Spinal cord (tissue), 10 donors: ENCODE measurements at places on chromosomes 1 and 21.

DNA sequence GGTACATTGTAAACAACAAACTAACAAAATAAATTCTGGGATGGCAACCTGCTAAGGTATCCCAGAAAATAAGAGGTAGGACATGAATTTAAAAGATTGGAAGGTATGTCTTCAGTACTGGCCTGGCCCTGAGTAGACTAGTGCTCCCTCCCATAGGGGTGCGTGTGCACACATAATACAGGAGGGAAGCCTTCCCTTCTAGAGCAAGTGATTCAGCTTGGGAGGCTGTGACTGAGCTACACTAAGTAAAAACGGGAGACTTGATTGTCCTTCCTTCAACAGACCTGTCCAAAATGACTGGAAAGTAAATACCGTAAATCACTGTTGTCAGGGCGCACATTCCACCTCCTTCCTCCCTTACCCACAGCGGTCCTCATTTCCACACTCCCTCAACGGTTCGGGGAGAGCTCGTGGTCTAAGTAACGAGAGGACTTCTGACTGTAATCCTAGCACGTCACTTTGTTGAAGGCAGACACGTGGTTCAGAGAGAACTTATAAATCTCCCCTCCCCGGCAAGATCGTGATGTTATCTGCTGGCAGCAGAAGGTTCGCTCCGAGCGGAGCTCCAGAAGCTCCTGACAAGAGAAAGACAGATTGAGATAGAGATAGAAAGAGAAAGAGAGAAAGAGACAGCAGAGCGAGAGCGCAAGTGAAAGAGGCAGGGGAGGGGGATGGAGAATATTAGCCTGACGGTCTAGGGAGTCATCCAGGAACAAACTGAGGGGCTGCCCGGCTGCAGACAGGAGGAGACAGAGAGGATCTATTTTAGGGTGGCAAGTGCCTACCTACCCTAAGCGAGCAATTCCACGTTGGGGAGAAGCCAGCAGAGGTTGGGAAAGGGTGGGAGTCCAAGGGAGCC, at the start of gene TGFB2:
Gene TGFB2, plus strand, starts transcription at position 523 of the 859 bp plus-strand sequence. CDS start 1,366 bp downstream, outside the sequence.
- DNase-seq, result peak; percentile 58
- peak within 1 kb of the TSS; percentile 94 for H3K27ac ChIP-seq
- H3K4me1 ChIP-seq, result peaks cover 10% of the 10 kb centered on the region
- H3K36me3 ChIP-seq, result no peaks in the 10 kb centered on the region

DNA sequence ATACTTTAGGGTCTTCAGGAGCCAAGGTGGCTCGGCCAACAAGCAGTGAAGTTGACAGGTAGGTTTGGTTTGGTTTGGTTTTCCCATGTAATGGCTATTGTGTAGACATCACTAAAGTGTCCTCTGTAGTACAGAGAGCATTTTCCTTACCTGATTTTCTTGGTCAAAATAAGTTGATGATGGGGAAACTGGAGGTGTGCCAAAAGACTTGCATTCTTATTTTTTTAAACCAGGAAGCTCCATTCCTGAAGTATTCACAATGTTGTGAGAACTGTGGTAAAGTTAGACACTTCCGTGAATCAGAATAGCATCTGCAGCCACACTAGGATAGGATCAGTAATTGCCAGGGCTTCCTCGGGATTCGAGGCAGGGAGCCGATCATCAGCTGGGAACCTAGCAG, 2.9 kb downstream of the ZBTB37 start:
- peaks cover 10% of the 10 kb centered on the region for H3K4me1 ChIP-seq
- no peak overlapping the region for H3K27ac ChIP-seq

- peaks cover 3% of the 10 kb centered on the region for H3K27me3 ChIP-seq
- H3K4me3 ChIP-seq, result no peak overlapping the region
- no peak overlapping the region for H3K27ac ChIP-seq
- no peaks in the 10 kb centered on the region for H3K36me3 ChIP-seq
These were observed 18.3 kb downstream of the S100A11 start for GRCh38 chr1:152018537-152018936.

- peaks cover 5% of the 10 kb centered on the region for H3K4me1 ChIP-seq
- peaks cover 15% of the 10 kb centered on the region for H3K36me3 ChIP-seq
- H3K27me3 ChIP-seq, result no peaks in the 10 kb centered on the region
These were observed 112.2 kb downstream of the BRINP2 start for GRCh38 chr1:177282976-177283375.

DNA sequence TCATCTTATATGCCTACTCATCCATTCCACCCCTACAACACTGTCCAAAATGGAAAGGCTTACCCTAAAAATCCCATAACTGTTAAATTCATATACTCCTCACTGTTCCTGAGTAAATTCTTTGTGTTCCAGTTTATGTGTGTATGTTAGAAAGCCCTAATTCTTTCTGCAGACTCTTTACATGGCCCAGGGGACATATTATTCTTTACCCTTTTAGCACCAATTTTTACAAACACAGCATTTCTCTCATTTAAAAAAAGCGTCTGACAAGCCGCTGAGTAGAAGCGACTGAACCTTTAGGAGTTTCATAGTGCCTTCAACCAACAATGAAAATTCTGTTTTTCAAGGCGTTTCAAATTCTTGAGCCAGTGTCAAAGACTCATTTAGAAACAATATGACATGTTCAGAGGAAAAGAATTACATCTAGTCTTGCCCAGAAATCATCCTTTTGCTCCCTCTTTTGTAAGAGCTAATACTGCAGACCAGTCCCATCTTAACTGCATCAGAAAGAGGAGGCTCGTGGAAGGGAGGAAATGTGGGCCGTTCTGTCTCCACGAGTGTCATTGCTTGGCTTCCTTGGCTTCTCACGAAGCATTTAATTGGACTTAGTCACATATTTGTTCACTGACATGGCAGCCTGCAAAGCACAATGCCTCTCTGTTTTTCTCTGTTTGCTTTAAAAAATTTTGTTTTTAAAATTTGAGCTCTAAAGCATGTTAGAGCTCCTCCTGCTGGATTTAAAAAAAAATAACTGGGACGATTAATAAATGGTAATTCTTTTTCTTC, 21.3 kb upstream of the C1orf105 start:
- H3K27me3 ChIP-seq, result no peaks in the 10 kb centered on the region
- peak overlapping the region; percentile 20 for H3K4me3 ChIP-seq
- peaks cover 7% of the 10 kb centered on the region for H3K4me1 ChIP-seq
- H3K27ac ChIP-seq, result peak overlapping the region; percentile 85
- H3K36me3 ChIP-seq, result peaks cover 3% of the 10 kb centered on the region
- DNase-seq, result no peak

GRCh38 chr1:217889401-217889800, 258.3 kb downstream of the SPATA17 start:
- H3K4me1 ChIP-seq, result no peaks in the 10 kb centered on the region
- no peak for DNase-seq

DNA sequence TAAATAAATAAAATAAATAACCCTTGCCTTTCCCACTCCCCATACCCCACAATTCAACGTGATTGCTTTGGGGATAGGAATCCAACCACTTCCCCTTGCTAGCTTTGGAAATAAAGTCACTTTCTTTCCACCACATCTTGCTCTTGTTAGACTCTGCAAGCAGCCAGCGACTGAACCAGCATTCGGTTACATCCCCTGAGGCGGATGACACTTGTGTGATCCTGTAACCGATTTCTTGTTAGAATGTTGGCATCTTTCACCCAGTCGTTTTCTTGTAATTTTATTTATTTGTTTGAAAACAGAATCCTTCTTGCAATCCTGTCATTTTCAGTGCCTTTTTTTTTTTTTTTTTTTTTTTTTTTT, 1.6 kb upstream of the IFNGR2 start:
- H3K36me3 ChIP-seq, result no peaks in the 10 kb centered on the region
- H3K4me3 ChIP-seq, result no peak overlapping the region
- no peaks in the 10 kb centered on the region for H3K27me3 ChIP-seq
- peak; percentile 4 for DNase-seq
- no peak overlapping the region for H3K27ac ChIP-seq
- peaks cover 22% of the 10 kb centered on the region for H3K4me1 ChIP-seq

DNA sequence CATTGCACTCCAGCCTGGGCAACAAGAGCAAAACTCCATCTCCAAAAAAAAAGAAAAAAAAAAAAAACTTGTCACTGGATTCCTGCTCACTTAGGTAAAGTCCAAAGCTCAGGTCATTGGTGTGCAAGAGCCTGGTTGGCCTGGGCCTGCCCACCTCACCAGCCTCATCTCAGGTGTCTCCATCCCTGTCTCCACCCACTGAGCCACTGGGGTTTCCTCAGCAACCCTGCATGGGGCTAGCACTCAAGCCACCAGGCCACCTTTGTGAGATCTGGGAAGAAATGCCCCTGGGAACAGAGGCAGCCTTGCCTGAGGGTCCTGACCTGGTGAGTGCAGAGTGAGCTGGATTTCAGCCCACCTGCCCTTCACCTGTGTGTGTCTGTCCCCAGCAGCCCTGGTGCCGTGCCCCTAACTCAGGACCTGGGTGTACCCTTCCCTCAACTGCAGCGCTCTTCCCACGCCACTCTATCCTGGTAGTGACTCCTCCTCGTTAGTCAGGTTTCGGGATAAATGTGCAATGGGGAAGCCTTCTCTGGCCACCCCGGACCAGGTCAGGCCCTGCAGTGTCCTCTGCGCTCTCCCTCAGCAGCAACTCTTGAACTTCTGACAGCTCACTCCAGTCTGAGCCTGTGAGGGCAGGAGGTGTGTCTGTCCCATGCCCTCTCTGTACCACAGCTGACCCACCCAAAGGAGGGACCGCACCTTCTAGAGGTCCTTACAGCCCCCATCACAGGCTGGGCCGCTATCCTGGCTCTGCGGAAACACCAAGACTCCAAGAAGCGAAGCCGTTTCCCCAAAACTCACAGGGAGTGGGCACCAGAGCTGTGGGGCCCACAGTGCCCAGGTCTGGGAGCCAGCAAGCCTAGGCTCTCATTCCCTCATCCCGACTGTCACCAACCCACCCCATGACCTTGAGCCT, 3.3 kb downstream of the PDZK1IP1 start:
- peaks cover 1% of the 10 kb centered on the region for H3K27me3 ChIP-seq
- no peaks in the 10 kb centered on the region for H3K36me3 ChIP-seq
- no peak overlapping the region for H3K4me3 ChIP-seq
- DNase-seq, result no peak
- peaks cover 16% of the 10 kb centered on the region for H3K4me1 ChIP-seq

DNA sequence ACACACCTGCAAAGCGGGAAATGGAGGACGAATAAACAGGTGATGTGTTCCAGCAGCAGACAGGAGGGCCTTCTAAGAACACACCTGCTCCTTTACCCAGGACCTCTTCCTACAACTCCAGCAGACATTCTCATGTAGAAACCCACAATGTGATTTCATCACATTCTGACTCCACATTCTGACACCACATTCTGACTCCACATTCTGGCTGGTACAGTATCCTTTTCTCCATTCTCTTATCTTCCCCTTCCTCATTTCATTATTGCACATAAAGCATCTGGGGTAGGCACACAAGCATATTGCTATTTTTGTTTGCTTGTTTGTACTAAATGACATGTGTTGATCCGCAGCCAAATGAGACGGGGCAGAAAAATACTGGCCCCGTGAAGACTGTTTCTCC, 3.6 kb upstream of the ZNF124 start:
- no peaks in the 10 kb centered on the region for H3K4me1 ChIP-seq
- no peak overlapping the region for H3K27ac ChIP-seq
- no peaks in the 10 kb centered on the region for H3K27me3 ChIP-seq
- no peak for DNase-seq
- peaks cover 3% of the 10 kb centered on the region for H3K36me3 ChIP-seq

DNA sequence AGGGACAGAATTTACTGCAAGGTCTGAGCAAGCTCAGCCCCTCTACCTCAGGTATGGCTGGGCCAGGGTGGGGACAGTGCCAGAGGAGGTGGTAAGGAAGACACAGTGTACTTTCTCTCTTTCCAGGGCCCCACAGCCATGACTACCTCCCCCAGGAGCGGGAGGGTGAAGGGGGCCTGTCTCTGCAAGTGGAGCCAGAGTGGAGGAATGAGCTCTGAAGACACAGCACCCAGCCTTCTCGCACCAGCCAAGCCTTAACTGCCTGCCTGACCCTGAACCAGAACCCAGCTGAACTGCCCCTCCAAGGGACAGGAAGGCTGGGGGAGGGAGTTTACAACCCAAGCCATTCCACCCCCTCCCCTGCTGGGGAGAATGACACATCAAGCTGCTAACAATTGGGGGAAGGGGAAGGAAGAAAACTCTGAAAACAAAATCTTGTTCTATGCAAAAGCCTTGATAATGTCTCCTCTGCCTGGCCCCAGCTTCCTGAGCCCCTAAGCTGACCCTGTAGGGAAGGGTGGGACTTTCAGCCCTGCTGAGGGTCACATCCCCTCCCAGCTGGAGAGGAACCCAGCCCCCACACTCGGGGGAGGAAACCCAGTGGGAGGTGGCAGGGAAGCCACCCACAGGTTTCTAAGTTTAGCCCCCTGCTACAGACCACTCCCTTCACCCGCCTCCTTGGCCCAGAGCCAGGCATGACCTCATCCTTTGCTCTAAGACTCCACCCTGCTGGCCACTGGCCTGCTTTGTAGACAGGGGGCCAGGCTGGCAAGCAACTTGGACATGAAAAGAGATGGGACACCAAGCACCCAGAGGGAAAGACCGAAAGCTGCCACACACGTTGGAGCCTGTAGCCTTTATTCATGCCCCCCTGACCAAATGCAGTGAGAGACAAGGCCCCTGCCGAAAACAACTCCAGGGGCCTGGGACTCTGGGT, 6.4 kb downstream of the RHOC start:
- H3K36me3 ChIP-seq, result peaks cover 68% of the 10 kb centered on the region
- no peak for DNase-seq
- H3K27ac ChIP-seq, result peak overlapping the region; percentile 94
- no peak overlapping the region for H3K4me3 ChIP-seq
- peaks cover 3% of the 10 kb centered on the region for H3K27me3 ChIP-seq
- peaks cover 62% of the 10 kb centered on the region for H3K4me1 ChIP-seq

GRCh38 chr1:15120251-15120945, 33.1 kb upstream of the TMEM51 start:
- H3K27ac ChIP-seq, result no peak overlapping the region
- peaks cover 17% of the 10 kb centered on the region for H3K36me3 ChIP-seq
- H3K27me3 ChIP-seq, result no peaks in the 10 kb centered on the region
- H3K4me3 ChIP-seq, result no peak overlapping the region
- DNase-seq, result no peak

DNA sequence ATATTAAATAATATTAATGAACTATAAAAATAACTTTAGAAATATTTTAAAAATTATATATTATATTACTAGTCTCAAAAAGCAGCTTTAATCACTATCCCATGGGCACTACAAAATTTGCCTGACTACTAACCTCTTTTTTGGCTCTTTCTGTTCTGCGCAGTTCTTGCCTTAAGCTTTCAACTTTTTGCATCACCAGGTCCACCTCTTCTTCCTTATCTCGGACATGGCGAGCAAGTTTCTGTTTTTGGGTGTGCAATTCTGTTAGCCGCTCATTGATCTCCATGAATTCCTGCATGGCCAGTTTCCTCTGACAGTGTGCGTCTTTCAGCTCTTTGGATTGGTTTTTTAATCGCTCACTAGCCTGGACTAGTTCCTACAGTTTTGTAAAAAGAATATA, 172.4 kb downstream of the COQ8A start:
- no peak overlapping the region for H3K4me3 ChIP-seq
- DNase-seq, result no peak
- H3K27me3 ChIP-seq, result no peaks in the 10 kb centered on the region
- peaks cover 4% of the 10 kb centered on the region for H3K36me3 ChIP-seq
- no peaks in the 10 kb centered on the region for H3K4me1 ChIP-seq

GRCh38 chr1:201488830-201489589, 17.9 kb downstream of the CSRP1 start:
- H3K27ac ChIP-seq, result peak overlapping the region; percentile 7
- no peak overlapping the region for H3K4me3 ChIP-seq
- H3K27me3 ChIP-seq, result no peaks in the 10 kb centered on the region

GRCh38 chr1:24503059-24503751, 569 bp downstream of the RCAN3 start:
- H3K36me3 ChIP-seq, result no peaks in the 10 kb centered on the region
- H3K4me1 ChIP-seq, result peaks cover 11% of the 10 kb centered on the region
- peaks cover 32% of the 10 kb centered on the region for H3K27me3 ChIP-seq
- H3K27ac ChIP-seq, result no peak overlapping the region
- DNase-seq, result no peak

GRCh38 chr1:86155807-86156565, 586 bp downstream of the COL24A1 start:
- peaks cover 24% of the 10 kb centered on the region for H3K27me3 ChIP-seq
- peak overlapping the region; percentile 53 for H3K4me3 ChIP-seq
- H3K27ac ChIP-seq, result no peak overlapping the region
- H3K4me1 ChIP-seq, result peaks cover 24% of the 10 kb centered on the region
- DNase-seq, result peak; percentile 67
